ENCODE measurements at places on chromosomes 11 and 22. TPM values are rescaled to one million over a fixed set of nuclear protein-coding genes. Genes with fewer than 3 reads are reported as not detected.

The NAALADL1 gene
- total RNA-seq, result 47.1 TPM

DNA sequence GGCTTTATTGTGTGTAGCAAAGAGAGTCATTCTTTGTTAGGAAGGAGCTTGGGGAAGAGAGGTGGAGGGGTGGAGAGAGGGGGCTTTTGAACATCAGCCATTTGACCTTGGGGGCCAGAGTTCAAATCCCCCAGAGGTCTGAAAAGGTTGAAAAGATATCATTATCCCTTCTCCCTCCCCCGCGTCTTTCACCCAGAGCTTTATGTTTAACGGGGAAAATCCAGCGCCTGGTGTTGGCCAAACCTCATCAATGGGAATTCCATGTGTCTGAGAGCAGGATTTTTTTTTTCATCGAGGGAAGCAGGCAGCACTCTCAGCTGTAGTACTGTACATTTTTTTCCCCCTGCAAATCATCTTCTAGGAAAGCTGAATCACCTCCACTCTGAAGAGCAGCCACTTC, 122.4 kb upstream of the HSD17B12 start:
- H3K36me3 ChIP-seq, result no peaks in the 10 kb centered on the region
- peaks cover 7% of the 10 kb centered on the region for H3K4me1 ChIP-seq
- no peak overlapping the region for H3K27ac ChIP-seq
- H3K27me3 ChIP-seq, result peaks cover 10% of the 10 kb centered on the region

GRCh38 chr22:48824712-48825651, 1002.7 kb downstream of the BRD1 start:
- no peaks in the 10 kb centered on the region for H3K4me1 ChIP-seq
- no peaks in the 10 kb centered on the region for H3K36me3 ChIP-seq
- H3K27ac ChIP-seq, result no peak overlapping the region
- H3K27me3 ChIP-seq, result no peaks in the 10 kb centered on the region

DNA sequence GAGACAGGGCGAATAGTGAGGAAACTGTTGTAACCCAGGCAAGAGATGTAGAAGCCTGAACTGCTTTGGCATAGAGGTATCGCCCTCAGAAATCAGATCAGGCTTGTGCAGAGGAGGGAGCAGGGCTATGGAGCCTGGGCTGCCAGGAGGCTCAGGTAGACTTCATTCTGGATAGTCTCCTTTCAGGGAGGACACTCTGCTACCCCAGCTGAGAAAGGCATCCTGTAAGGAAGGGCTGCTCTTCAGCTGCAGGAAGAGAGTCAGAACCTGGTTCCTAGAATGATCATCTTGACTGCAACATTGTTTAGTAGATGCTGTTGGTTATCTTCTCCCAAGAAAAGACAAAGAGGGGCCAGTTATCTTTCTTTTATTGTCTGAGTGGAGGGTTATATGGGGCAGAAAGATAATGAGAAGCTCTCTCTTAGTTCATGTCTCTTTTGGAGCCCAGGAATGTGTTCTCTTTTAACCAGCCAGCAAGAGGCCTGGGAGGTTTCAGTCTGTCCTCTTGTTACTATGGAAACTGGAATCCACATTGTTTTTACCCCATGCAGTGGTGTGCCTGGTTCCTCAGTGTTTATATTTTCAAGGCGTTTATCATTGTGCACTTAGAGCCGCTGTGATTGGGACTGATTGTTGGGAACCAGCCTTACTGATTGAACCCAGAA, 95.7 kb downstream of the STIM1 start:
- no peak for DNase-seq
- H3K27ac ChIP-seq, result no peak overlapping the region
- no peaks in the 10 kb centered on the region for H3K36me3 ChIP-seq
- H3K4me1 ChIP-seq, result peaks cover 36% of the 10 kb centered on the region
- H3K27me3 ChIP-seq, result no peaks in the 10 kb centered on the region

The API5 gene
- total RNA-seq, result 48.9 TPM

- no peak for DNase-seq
- H3K27me3 ChIP-seq, result no peaks in the 10 kb centered on the region
- no peak overlapping the region for H3K27ac ChIP-seq
- peak overlapping the region; percentile 89 for H3K4me3 ChIP-seq
These were observed 1.4 kb downstream of the TENM4 start for GRCh38 chr11:79439410-79439885.

The MS4A15 gene
- not detected for total RNA-seq

The SNX32 gene
- total RNA-seq, result 0.81 TPM

DNA sequence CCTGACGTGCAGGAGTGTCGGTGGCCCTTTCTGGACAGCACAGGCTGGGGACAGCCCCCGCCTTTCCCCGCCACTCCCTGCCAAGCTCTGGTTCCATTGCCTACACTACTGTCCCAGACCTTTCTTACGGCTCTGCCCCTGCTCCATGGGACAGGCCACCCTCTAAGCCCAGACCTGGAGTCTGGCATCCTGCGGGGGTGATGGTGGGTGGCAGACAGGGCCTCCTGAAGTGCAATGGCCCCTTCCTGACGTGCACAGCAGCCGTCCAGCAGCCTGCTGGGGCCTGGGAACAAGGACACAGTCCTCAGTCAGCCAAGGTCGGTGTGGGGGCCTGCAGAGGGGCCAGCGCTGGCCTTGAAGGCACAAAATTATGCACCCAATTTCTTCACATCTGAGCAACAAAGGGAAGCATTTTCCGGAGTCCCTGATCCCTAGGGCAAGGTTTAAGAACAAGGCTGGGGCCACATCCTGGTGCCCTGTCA, 79.7 kb upstream of the KCNQ1OT1 start:
- no peak for DNase-seq
- H3K27me3 ChIP-seq, result no peaks in the 10 kb centered on the region

GRCh38 chr22:19525116-19525660, 978 bp upstream of the CLDN5 start:
- H3K4me1 ChIP-seq, result no peaks in the 10 kb centered on the region
- H3K27me3 ChIP-seq, result no peaks in the 10 kb centered on the region
- no peak for DNase-seq
- no peaks in the 10 kb centered on the region for H3K36me3 ChIP-seq
- H3K27ac ChIP-seq, result no peak overlapping the region

GRCh38 chr22:49406879-49407587, 420.6 kb downstream of the BRD1 start:
- DNase-seq, result no peak
- H3K4me1 ChIP-seq, result no peaks in the 10 kb centered on the region
- no peak overlapping the region for H3K27ac ChIP-seq
- no peak overlapping the region for H3K4me3 ChIP-seq
- no peaks in the 10 kb centered on the region for H3K27me3 ChIP-seq
- no peaks in the 10 kb centered on the region for H3K36me3 ChIP-seq

DNA sequence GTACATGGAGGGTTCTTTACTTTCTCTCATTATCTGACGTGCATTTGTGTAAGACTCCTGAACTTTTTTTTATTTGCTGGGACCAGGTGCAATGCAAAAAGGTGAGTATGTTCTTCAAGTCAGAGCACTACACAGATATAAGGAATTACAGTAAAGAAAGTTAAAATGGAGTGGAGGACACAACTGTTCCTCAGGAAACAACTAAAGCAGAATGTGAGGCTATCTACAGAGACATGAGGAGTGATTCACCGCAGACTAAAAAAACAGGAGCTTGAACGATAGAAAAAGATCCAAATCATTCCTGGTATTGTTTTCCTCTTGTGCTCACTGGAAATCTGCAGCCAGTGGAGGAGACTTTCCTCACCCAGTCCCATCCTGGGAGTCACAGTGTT, 106.2 kb downstream of the ABTB2 start:
- no peaks in the 10 kb centered on the region for H3K27me3 ChIP-seq
- peak overlapping the region; percentile 60 for H3K4me3 ChIP-seq
- no peaks in the 10 kb centered on the region for H3K36me3 ChIP-seq

DNA sequence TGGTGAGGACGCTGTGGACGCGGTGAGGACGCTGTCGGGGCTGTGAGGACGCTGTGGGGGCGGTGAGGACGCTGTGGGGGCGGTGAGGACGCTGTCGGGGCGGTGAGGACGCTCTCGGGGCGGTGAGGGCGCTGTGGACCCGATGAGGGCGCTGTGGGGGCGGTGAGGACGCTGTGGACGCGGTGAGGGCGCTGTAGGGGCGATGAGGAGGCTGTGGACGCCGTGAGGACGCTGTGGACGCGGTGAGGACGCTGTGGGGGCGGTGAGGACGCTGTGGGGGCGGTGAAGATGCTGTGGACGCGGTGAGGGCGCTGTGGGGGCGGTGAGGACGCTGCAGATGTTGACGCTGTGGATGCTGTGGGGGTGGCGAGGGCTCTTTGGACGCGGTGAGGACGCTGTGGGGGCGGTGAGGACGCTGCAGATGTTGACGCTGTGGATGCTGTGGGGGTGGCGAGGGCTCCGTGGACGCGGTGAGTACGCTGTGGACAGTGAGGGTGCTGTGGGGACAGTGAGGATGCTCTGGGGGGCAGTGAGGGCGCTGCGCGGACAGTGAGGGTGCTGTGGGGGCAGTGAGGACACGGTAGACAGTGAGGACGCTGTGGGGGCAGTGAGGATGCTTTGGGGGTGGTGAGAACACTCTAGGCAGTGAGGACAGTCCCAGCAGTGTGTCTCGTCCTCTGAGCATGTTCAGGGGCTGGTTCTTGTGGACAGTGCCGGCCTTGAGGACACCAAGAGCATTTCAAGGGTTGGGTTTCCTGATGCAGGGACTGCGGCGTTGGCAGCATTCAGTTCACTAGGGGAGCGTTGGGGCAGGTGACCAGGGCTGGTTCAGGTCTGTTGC, 4.2 kb downstream of the GP1BB start:
- peaks cover 4% of the 10 kb centered on the region for H3K36me3 ChIP-seq
- no peak overlapping the region for H3K27ac ChIP-seq
- no peaks in the 10 kb centered on the region for H3K4me1 ChIP-seq
- DNase-seq, result no peak
- no peaks in the 10 kb centered on the region for H3K27me3 ChIP-seq

The RCOR2 gene
- 1.4 TPM for total RNA-seq

DNA sequence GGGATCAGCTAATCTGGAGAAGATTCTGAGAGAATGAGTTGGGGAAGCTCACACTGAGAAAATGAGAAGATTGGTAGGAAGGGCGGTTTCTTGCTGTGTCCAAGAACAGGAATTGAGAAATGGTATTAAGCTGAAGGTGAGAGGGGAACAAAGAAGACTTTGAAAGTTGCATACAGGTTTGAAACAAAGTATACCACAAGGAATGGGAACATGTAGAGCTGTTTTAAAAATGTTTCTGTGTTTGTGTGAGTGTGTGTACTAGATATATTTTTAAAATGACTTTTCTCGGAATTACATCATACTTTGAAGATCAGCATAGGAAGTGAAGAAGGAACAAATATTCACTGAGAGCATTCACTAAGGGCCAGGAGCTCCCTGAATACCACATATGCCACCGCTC, 24.4 kb upstream of the IZUMO1R start:
- no peak overlapping the region for H3K27ac ChIP-seq
- DNase-seq, result no peak
- no peak overlapping the region for H3K4me3 ChIP-seq
- no peaks in the 10 kb centered on the region for H3K4me1 ChIP-seq
- no peaks in the 10 kb centered on the region for H3K27me3 ChIP-seq

The E2F8 gene
- not detected for total RNA-seq

The ZP1 gene
- total RNA-seq, result not detected

GRCh38 chr11:135019899-135020298, 607.9 kb upstream of the B3GAT1 start:
- no peak for DNase-seq
- H3K36me3 ChIP-seq, result no peaks in the 10 kb centered on the region
- H3K27ac ChIP-seq, result no peak overlapping the region
- no peaks in the 10 kb centered on the region for H3K4me1 ChIP-seq

All from thoracic aorta (tissue), 2 donors.